ENCODE measurements at places on chromosomes 6 and 20. TPM values are rescaled to one million over a fixed set of nuclear protein-coding genes. Genes with fewer than 3 reads are reported as not detected.

Gene LY6G6C
- 0.88 TPM for polyA plus RNA-seq

Gene GTSF1L
- polyA plus RNA-seq: not detected

Gene PNLDC1
- not detected for polyA plus RNA-seq

Gene ASXL1
- polyA plus RNA-seq: 45.9 TPM

Gene ITPA
- 89.5 TPM for polyA plus RNA-seq

Gene SPINT4
- polyA plus RNA-seq: not detected

Gene DAAM2
- polyA plus RNA-seq: 0.62 TPM

Gene DSP
- not detected for polyA plus RNA-seq

Gene PKIB
- polyA plus RNA-seq: 26.2 TPM

Gene BIRC7
- not detected for polyA plus RNA-seq

Gene SGK2
- 0.81 TPM for polyA plus RNA-seq

Gene PRPH2
- not detected for polyA plus RNA-seq

Gene OPN5
- polyA plus RNA-seq: 0.44 TPM

Gene SNAP25
- polyA plus RNA-seq: 139 TPM

Gene STX11
- polyA plus RNA-seq: not detected

Gene FKBP1C
- polyA plus RNA-seq: not detected

Gene SFTA2
- polyA plus RNA-seq: not detected

Gene RAET1L
- polyA plus RNA-seq: not detected

Gene ENPP1
- not detected for polyA plus RNA-seq
